ENCODE measurements at places on chromosomes 5 and 9.

GRCh38 chr5:37184748-37185364 lies 64.3 kb downstream of the CPLANE1 start:
- DNase-seq = no peak

GRCh38 chr9:109224751-109225150 lies 57.7 kb upstream of the FRRS1L start:
- DNase-seq = no peak

DNA sequence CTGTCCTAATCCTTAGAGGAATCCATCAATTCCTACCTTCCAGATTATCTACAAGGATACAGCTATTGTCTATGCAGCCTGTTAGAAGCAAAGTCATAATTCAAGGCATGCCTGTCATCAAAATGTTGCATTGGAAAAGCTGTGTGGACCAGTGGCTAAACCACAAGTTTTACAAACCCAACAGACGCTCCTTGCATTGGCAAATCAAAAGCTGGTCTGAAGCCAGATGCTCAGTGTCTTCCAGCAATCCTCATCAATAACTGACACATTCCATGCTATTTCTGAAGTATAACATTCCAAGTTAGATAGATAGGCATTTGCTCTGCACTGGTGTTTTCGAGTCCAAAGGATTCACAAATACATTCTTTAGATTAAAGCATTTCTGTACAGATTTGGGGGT lies 213.6 kb downstream of the EBF1 start:
- no peak for DNase-seq

DNA sequence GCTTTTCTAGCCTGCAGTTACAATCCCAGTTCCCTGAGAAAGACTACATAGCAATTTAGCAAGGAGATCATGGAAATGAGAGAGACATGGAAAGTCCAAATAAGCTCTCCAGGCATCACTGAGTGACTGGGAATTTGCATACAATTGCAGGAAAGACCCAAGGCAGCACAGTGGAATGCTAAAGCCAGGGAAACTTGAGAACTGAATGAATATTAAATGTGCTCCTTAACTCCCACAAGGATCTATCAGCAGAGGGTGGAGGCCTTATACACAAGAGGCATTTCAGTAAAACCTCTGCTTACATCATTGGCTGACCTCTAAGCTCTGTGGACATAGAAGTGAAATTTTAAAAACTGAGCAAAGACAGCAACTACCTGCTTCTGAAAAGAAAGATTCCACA lies 355.6 kb upstream of the DAB2 start:
- no peak for DNase-seq

GRCh38 chr9:125966959-125967711 lies 220.0 kb downstream of the PBX3 start:
- DNase-seq = no peak

GRCh38 chr9:87656485-87656884 lies 69.4 kb upstream of the CTSL start:
- no peak for DNase-seq

DNA sequence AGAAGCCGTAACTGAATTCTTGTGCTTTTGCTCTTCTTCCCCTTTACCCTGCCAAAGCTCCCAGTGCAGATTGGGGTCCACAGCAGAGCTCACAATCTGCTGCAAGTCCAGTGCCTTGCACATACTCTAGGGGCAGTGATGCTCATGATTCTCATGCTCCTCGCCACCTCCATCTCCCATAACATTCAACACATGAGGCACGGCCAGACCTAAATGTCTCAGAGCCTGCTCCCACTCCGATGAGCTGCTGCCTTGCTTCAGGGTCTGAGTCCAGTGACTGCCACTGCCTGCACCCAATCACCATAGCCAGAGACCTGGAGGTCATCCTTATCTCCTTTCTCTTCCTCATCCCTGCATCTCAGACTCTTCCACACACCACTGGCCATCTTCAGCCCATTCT lies 10.5 kb downstream of the CSF1R start:
- no peak for DNase-seq

DNA sequence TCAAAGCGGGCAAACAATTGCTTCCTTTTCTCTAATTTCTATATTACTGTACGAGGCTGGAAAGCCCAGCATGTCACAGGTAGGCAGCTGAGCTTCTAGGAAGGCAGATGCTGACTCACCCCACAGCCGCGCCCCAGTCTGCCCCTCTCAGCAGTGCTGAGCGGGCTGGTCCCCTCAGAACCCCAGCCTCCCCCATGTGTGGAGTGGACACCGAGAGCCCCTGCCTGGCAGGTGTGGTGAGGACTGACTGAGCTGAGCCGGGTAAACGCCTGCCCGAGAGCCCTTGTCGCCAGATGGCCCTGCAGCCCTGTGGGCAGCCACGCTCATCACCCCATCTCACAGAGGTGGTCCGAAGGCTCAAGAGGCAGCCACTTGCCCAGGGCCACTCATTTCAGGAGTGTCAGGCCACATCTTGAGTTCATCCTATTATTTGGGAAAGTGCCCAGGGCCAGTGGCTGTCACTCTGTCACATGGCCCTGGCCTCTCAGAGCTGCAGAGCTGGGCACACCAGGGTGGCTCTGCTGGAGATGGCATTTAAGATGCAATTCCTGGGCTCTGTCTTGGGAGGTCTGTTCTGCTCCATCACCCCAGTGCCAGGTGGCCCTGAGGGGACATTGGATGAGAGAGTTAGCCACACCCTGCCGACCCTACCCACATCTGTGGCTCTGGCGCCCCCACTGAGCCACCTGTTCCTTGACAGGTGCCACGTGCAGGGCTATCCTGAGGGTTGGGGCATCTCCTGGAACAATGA lies 12.4 kb downstream of the CARD19 start:
- DNase-seq = no peak

DNA sequence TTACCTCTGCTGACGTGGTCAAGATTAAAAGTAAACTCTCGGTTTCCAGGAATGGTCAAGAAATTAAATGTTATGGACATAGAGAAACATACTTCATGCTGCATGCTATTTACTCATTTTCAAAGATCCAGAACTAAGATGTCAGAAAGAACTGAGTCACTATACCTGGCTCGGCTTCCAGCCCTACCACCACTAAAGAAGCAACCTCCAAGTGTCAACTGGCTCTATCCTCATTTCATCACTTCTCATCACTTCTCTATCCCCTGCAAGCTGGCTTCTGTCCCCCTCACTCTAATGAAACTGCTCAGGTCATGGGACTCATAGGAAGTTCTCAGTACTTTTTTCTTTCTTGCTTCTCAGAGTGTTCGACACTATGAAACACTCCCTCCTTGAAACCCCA lies 116.2 kb downstream of the CDK5RAP2 start:
- no peak for DNase-seq

GRCh38 chr9:89277454-89277853 lies 33.5 kb upstream of the CKS2 start:
- DNase-seq = no peak

DNA sequence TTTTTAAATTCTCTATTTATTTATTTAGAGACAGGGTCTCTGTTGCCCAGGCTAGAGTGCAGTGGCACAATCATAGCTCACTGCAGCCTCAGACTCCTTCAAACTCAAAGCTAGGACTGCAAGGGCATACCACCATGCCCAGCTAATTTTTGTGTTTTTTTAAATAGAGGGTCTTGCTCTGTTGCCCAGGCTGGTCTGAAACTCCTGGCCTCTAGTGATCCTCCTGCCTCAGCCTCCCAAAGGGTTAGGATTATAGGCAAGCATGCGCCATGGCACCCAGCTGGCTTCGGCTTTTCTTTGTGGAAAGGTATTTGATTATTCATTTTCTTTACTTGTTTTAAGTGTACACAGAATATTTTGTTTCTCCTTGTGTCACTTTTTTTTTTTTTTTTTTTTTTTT lies 5.2 kb downstream of the ZNF346 start:
- no peak for DNase-seq

- peak; percentile 4 for DNase-seq
Observed at GRCh38 chr9:124450241-124450924, at the start of gene ADGRD2. TSS of gene ADGRD2 (plus strand) at chr9:124450451. CDS start at chr9:124451667, 1,216 bp downstream.

GRCh38 chr9:38700695-38701094 lies 19.2 kb downstream of the FAM240B start:
- DNase-seq = no peak

- DNase-seq = no peak
Observed at GRCh38 chr5:131224387-131225201, 39.3 kb upstream of the CDC42SE2 start.

GRCh38 chr5:168899264-168899663 lies 320.1 kb upstream of the PANK3 start:
- no peak for DNase-seq

GRCh38 chr5:38023371-38023770 lies 183.5 kb upstream of the GDNF start:
- no peak for DNase-seq

- DNase-seq = no peak
Observed at GRCh38 chr9:92292338-92293074, 991 bp downstream of the IARS1 start.

GRCh38 chr9:112140936-112141335 lies 34.2 kb downstream of the SUSD1 start:
- no peak for DNase-seq

GRCh38 chr9:110579034-110579861 lies at the start of gene SVEP1:
TSS of gene SVEP1 (minus strand) at chr9:110579741. CDS start at chr9:110579543, 198 bp downstream.
- DNase-seq = no peak

- DNase-seq = no peak
Observed at GRCh38 chr5:124932791-124933600, 186.6 kb upstream of the ZNF608 start.

GRCh38 chr5:150419630-150420270 lies 7.0 kb upstream of the CD74 start:
- no peak for DNase-seq

- DNase-seq = peak; percentile 78
Observed at GRCh38 chr9:10268531-10269485, 344.0 kb downstream of the PTPRD start.

GRCh38 chr9:13252852-13253251 lies 26.6 kb downstream of the MPDZ start:
- DNase-seq = no peak

- DNase-seq = no peak
Observed at GRCh38 chr9:82052081-82052480, 63.5 kb downstream of the SPATA31D1 start.

GRCh38 chr9:128899566-128900322 lies 17.8 kb downstream of the LRRC8A start:
- DNase-seq = no peak

DNA sequence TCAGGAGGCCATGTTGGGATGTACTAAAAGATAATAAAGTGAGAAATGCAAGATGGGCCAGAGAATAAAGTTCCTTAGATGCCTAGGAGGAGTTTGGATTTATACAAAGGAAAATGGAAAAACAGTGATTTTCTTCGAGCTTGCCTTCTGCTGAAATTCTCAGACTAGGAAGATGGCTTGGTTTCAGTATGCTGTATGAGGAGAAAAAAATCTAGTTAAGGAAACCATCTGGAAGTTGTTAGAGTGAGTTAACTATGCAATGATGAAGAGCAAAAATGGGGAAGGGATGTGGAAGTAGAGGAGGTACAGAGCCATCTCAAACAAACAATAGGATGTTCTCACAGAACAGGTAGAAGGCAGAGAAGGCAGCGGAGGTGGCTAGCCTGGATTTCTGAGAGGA lies 162.9 kb upstream of the FTMT start:
- DNase-seq = no peak

- DNase-seq = peak; percentile 60
Observed at GRCh38 chr9:13279284-13280141, at the start of gene MPDZ. TSS of gene MPDZ (minus strand) at chr9:13279692. CDS start at chr9:13250315, 29,377 bp downstream.
